Omental fat pad (tissue), 4 donors: ENCODE measurements at places on chromosomes 7 and 10.

DNA sequence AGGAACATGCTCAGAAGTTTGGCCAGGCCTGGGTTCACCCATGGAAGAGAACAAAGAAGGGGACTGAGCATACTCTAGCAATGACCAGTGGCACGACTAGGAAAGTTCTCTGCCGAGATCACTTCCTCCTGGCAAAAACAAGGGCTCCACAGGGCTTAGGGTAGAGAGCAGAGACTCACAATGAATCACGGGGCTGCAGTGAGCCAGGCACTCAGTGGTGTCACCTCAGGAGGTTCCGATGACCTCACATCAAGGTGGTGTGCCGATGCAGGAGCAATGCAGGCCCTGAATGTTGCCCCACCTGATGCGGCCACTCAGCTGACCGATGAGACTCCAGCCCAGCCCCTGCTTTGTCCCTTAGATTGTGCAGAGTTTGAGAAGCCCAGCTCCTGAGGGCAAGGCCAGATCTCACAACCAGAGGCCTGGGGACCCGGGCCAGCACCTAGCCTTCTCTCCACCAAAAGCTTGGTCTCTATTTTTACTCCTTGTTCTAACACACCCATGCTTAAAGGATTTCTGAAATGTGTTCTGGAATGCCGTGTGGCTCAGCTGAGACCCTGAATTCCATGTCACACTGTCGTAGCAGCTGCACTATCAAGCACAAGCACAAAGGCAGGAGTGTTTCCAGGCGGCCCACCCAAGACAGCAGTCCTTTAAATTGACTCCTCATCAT is 60.9 kb downstream of the COBL start:
- DNase-seq, result no peak

GRCh38 chr7:11749629-11750028 is 82.4 kb downstream of the THSD7A start:
- no peak for DNase-seq

DNA sequence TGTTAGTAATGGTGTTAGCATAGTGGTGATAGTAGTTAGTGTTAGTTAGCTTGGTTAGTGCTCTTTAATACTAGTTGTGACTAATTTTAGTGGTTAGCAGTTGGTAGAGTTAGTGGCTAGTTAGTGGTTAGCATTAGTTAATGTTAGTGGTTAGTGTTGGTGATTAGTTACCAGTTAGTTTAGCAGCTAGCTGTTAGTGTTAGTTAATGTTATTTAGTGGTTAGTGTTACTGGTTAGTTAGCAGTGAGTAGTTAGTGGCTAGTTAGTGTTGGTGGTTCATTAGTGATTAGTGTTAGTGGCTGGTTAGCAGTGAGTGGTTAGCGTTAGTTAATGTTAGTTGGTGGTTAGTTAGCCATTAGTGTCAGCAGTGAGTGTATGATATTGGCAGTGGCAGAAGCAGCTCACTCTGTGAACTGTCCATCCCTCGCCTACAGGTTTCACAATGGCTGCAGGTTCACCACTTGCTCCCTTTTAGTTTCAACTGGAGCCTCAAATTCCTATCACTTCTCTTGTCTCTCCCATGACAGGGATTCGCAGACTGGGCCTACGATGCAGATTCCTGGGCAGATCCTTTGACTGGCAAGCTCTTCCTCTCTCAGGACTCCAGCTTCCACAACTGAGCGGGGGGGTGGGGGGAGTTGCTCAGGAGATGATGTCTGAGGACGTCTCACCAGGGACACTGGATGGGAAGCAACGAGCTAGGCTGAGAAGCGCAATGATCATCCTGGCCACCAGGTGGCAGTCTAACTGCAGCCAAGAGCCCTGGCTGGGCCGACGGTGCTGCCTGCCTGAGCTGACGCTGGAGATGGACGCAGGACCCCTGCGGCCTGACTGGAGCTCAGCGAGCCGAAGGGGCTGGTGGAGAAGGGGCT is 19.5 kb downstream of the GHRHR start:
- DNase-seq, result peak; percentile 80

- DNase-seq, result no peak
These were observed 305.8 kb downstream of the KIF20B start for GRCh38 chr10:90007226-90007625.

DNA sequence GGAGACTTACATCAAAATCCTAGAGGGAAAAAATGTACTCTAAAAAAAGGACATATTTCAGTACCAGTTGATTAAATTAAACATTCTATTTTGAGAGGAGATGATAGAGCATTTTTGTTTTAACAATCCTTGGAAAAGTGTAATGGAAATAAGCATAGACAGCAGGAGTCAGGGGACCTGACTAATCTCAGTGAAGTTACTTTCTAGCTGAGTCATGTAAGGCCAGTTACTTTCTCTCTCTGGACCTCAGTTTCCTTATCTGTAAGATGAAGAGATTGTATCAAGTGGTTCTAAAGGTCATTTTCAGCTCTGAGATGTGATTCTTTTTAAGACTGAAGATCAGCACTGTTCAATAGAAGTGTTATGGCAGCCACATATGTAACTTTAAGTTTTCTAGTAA is 44.1 kb downstream of the VTI1A start:
- no peak for DNase-seq

- DNase-seq, result no peak
These were observed 107.2 kb upstream of the NPTX2 start for GRCh38 chr7:98509836-98510235.

DNA sequence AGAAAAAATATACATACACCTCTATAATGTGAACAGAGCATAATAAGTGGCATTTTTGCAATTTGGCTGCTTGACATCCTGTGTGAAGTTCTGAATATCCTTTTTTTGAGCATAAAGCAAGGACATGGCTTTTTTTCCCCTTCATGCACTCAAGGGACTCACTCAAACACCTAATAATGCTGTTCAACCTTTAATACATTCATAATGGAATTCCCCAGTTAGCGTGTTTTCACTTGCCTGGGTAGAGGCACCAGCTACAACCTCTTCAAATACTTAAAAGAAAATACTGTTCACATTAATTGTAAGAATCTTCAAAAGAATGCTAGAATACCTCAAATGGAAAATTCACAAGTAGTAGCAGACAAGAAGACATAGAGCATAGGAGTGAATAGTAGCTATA is 316.8 kb downstream of the PCDH15 start:
- no peak for DNase-seq

GRCh38 chr7:4245135-4245865 is 436.8 kb upstream of the FOXK1 start:
- DNase-seq, result no peak

- no peak for DNase-seq
These were observed 36.6 kb upstream of the PDLIM1 start for GRCh38 chr10:95327367-95327766.

DNA sequence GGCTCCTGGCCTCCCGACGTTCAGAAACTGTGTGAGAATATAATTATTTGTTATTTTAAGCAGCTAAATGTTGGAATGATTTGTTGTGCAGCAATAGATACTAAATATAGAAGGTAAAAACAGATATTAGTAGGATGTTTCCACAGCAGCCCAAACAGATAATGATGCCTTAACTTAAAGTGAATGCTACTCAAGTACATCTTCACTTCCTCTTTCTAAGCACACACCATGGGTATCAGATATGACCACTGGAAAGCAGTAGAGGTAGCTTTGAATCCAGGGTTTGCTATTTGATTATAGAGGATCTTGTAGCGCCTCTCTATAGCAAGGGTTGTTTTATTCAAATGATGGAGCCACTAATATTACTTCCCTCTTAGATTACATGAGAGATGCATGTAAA is 38.2 kb upstream of the BET1 start:
- no peak for DNase-seq

DNA sequence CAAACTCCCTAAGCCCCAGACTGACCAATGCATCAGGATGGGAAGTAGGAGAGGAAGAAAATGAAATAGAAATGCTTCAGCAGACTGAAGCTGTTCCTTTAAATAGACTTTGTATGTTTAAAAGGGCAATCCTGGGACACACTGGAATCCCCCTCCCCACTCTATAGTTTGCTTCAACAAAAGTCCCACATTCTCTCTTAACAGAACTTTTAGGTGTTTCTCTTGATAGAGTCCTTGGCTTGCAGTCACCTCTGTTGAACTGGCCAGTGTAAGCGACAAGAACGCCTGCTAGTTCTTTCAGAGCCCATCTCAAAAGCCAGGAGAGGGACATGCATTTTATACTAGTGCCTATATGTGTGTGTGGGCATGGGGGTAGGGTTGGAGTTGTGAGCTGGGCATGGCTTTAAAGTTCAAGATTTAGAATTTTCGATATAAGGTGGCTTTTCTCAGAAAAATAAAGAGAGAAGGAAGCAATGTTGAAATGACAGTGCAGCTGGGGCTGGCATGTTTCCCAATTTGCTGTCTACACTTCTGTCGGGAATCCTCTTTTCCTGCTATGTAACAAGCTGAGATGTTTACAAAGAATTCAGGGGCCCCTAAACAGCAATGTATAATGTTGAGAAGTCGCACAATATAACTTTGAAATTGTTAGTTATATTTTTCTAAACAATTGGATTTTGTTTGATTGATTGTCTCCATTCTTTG is 2.1 kb downstream of the TBX20 start:
- DNase-seq, result no peak

DNA sequence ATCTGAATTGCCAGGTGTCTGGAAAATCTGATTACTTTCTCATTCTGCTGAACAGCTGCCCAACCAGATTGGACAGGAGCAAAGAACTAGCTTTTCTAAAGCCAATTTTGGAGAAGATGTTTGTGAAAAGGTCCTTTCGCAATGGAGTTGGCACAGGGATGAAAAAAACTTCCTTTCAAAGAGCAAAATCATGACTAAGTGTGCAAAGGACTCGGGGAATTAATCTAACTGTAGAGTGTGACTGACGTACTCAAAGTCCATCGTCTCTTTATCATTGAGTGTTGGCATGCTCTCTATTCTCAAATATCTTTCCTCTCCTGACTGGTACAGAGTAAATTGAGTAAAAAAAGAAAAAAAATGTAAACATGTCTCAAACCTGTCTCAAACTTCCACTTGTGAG is 3.3 kb downstream of the NPS start:
- no peak for DNase-seq

DNA sequence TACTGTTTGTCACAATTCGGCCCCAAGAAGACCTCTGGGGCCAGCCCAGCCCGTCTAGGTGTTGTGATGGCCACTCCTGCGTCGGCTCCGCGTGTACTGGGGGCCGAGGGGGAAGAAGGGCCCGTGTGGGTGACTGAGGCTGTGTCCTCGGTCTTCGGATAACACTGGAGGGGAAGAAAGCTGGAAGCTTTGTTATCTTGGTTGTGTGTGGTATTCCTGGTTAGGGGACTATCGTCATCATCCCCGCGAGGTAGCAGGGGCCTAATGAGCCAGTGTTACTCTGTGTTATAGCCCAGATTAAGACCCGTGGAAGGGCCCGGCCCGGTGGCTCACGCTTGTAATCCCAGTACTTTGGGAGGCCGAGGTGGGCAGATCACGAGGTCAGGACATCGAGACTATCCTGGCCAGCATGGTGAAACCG is 854 bp downstream of the MTG1 start:
- DNase-seq, result no peak

- DNase-seq, result no peak
These were observed 69.8 kb upstream of the GSDME start for GRCh38 chr7:24827027-24827426.
